Stimulated activated CD4-positive, alpha-beta T cell treated with anti-CD3 and anti-CD28 coated beads, Interleukin-1b, Interleukin-23, amount 100 ng/mL, for 48 hours (primary cell): ENCODE measurements at places on chromosomes 12 and 14.
A peak's percentile ranks its signal among the peaks of the same experiment; 100 is the strongest.

DNA sequence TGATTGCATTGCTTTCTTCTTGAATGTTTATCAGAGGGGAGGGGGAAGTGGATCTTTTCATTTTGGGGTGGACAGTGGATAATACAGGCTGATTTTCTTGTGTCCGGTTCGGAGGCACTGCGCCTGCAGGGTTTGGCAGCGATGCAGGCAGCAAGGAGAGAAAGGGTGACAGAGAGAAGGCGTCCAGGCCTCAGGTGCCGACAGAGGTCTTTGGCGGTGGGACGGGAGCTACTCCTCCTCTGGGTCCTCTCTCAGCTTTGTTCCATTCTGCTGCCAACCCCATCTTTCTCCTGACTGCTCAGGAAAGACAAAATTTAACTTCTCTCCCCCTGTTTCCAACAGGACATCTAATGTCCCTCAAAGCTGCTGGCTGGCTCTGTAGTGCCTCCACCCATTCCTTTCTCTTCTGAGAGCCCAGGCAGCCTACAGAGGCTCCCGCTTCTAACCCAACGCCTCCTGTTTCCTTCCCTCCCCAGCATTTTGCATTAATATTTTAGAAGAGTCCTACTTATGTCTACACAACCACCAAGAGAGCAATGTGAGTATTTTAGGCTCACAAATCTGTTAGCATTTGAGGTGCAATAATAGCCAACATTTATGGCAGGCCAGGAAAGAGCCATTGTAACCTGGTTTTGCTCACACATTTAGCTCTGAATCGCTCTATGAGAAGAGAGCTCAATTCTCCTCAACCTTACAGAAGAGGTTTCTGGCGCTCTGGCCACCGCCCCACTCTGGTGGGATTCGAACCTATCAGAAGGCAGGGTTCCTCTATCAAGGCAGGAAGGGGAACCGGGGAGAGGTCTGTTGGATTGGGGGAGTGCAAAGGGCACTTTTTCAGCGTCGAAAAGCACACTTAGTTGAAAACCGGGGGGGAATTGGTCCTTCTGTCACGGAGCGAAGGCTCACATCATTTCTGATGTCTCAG is 7.1 kb upstream of the TBX5 start:
- no peak for DNase-seq

GRCh38 chr12:47549258-47549657 is 156.6 kb downstream of the RPAP3 start:
- DNase-seq: peak; percentile 13

- no peak for DNase-seq
Measured at GRCh38 chr12:15116086-15116485, 105.1 kb downstream of the RERG start.

GRCh38 chr12:49652921-49653520 is 29.7 kb downstream of the PRPF40B start:
- DNase-seq: no peak

DNA sequence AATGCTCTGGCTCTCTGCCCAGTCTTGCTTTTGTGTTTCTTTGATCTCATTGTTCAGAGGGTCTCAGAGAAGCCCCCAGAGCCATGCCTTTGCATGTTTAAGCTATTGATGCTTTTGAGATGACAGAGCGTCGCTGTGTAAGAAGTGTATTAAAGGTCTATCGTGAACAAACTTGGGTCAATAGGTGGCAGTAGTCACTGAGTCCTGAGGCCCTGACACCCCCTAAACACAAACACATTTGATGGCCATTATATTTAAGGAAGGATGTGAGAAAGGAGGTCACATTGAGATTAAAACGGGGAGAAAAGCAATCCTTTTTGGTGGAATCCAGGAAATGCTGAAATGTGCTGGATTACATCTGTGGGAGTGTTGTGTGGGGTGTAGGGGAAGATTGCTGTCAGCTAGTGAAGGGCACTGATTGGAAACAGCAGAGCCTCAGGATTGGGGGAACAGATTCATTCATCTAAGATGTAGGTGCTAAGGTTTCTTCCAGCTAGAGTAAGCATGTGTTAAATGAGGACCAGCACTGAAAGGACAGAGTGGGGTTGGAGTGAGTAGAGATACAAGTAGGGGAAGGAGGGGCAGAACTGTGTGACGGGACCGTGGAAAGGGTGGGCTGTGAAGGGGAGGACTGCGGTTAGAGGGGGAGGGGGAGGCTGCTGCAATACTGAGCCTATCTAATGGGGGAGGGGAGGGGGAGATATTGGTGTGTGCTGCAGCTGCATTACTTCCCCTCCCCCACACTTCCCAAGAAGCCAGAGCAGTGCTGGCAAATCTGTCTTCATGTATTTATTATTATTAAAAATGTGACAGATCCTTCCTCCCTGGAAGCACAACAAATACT is 12.7 kb downstream of the NGDN start:
- DNase-seq: no peak

- DNase-seq: no peak
Measured at GRCh38 chr12:105382771-105383622, 52.5 kb downstream of the C12orf75 start.

- no peak for DNase-seq
Measured at GRCh38 chr12:132186208-132186856, 42.1 kb downstream of the NOC4L start.

DNA sequence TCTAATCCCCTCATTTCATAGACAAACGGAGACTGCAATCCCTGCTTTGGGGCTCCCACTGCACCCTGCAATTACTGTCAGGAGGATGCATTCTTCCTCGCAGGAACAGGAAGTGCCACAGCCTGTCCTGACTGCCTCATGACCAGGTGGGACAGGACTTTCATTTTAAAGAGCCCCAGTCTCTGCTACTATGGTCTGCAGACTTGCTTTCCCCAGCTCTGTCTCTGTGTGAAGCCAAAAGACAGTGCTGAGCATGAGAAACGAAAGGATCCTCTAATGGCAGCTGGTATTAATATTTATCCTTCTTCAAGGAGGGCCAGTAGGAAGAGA is 60.0 kb upstream of the PNMA1 start:
- no peak for DNase-seq

- DNase-seq: no peak
Measured at GRCh38 chr12:24584032-24584675, 364.7 kb downstream of the BCAT1 start.

- no peak for DNase-seq
Measured at GRCh38 chr12:62772416-62772955, 162.5 kb downstream of the PPM1H start.

- DNase-seq: no peak
Measured at GRCh38 chr12:48696626-48697025, 14.6 kb upstream of the KANSL2 start.

- DNase-seq: no peak
Measured at GRCh38 chr14:63214417-63215196, 10.4 kb downstream of the RHOJ start.

DNA sequence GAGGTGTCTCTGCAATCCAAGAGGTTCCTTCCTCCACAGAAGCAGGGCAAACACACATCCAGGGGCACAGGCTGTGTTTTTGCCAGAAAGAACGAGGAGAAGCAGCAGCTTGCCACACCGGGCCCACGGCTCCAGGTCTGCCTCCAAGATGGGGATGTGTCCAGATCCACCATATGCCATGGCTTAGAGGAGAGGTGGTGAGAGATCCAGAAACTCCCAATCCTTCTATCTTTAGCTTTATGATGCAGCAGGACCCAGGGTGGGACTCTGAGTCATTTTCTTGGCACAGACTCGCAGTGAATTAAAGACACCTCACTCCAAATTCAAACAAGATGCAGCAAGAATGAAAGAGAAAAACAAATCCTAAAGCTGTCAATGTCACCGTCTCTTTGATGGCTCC is 481.4 kb upstream of the TMEM132C start:
- DNase-seq: no peak

DNA sequence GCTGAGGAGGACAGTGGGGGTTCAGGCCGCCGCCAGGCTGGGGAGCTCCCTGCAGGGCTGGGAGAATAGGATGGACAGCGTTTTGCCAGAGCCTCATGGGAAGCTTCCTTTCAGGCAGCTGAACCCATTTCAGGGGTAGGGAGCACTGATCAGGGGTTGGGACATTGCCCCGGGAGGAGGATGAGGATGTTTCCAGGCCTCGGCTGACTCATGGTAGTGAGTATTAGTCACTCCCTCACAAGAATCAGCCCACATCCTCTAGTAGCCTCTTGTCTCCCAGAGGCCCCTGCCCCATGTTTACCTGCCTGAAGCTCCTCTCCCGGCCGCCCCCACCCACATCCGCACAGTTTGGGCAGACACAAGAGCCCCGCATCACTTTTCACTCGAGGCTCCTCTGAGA is 89.8 kb downstream of the ZFP36L1 start:
- peak; percentile 35 for DNase-seq

DNA sequence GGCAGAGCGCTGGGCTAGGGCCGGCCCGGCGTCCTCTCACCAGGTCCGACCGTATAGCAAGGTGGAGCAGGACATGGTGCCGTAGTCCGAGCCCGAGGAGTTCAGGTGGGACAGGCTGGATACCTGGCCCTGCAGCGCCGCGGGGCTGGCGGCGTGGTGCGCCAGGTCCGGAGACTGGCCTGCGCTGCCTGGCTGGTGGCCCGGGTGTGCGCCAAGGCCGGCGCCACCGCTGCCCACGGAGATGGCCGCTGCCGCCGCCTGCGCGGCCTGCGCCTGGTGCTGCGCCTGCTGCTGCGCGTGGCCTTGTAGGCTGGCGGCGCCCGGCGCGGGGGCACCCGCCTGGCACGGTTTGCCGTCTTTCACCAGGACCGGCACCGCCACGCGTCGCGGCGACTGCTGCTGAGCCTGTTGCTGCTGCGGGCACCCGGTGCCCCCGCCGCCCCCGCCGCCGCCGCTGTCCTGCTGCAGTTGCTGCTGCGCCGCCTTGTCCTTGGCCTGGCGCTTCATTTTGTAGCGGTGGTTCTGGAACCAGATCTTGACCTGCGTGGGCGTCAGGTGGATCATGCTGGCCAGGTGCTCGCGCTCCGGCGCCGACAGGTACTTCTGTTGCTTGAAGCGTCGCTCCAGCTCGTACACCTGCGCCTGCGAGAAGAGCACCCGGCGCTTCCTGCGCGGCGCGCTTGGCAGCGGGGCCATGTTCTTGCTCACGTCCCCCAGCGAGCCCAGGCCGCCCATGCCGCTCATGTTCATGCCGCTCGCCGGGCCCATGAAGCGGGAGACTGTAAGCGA is 2.6 kb downstream of the NKX2-1 start:
- DNase-seq: no peak

DNA sequence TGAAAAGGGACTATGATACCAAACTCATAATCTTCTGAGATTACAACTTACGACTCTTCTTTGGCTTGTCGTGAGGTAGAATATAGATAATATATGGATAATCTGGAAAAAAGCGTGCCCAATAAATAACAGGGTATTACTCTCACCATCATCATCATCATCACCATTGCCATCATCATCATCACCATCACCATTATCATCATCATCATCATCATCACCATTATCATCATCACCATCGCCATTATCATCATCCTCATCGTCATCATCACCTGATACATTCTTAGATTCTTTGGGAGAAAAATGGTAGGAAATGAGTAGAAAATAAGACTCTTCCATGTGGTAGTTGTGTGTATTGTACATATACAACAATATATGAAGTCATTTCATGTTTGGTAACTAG is 259.8 kb downstream of the SYT1 start:
- DNase-seq: no peak

- DNase-seq: no peak
Measured at GRCh38 chr14:66595394-66595793, 87.4 kb downstream of the GPHN start.

GRCh38 chr12:78183824-78184223 is 353.1 kb downstream of the NAV3 start:
- no peak for DNase-seq

DNA sequence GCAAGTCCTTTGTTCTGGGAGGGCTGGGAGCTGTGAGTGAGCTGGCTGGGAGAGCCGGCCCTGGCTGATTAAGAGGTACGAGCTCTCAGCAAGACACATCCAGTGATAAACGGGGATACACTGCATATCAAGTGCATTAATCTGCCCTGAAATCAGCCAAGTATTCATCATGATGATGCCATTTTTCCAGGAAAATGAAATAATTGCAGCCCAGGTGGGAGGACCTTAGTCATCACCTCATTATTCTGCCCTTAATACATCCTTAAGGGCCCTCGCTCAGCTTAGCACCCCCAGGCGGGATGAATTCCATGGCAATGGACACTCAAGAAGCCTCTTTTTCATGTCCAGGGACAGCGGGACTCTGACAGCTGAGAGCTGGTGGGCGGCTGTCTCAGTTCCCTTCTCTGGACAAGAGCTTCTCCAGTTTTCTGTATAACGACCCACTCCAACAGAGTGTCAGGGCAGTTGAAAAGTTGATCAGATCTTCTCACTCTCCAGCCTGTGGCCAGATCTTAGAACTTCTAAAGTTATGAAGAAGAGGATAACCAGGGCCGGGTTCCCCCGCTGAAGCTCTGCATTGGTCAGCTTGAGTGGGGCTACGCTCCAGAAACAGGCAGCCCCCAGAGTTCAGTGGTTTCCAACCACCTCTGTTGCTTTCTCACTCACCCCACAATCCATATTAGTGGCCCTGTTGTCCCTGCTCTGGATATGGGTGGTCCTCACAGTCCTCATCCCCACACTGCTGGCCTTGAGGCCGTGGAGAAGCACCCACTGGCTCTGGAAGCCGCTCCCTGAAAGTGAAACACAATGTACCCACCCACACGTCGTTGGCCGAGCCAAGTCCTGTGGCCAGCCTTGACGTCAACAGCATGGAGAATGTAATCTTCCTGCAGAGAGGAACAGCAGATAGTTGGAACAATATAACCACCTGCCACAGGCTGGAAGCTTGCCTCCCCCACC is 306.2 kb upstream of the DIO3 start:
- no peak for DNase-seq

GRCh38 chr12:108649126-108649525 is 15.4 kb upstream of the SELPLG start:
- DNase-seq: no peak

GRCh38 chr12:4829793-4830162 is 79.9 kb upstream of the KCNA1 start:
- DNase-seq: no peak

- no peak for DNase-seq
Measured at GRCh38 chr14:99777951-99778350, 15.3 kb upstream of the EML1 start.

DNA sequence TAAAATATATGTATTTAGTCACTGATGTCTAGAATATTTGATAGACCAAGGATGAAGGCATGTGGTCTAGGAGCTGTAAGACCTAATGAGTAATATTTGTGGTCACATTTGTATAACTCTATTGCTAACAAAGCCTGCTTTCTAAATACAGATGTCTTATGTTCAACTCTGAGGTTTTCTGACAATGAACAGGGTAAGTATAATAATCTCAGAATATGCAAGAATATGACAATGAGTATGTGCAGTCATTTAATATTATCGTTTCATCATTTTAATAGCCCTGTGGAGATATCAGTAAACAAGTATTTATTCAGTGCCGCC is 389.6 kb downstream of the LRIG3 start:
- DNase-seq: no peak

DNA sequence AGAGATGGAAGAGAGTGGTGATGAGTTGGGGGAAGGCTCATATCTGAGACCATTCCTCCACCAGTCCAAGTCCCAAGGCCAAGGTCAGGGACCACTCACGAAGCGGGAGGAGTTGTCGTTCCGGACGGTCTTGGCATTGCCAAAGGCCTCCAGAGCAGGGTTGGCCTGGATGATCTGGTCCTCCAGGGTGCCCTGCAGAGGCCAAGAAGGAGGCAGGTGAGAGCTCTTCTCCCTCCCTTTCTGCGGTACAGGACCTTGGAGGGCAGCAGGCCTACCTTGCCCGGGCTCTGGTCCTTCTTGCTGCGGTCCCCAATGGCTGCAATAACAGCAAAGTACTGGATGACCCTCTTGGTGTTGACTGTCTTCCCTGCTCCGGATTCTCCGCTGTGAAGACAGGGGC is 4.0 kb downstream of the MYH7 start:
- DNase-seq: no peak

GRCh38 chr12:22340143-22340542 is 5.6 kb upstream of the ST8SIA1 start:
- no peak for DNase-seq
